Bone marrow (tissue), 2 donors: ENCODE measurements at places on chromosomes 7 and 10.

DNA sequence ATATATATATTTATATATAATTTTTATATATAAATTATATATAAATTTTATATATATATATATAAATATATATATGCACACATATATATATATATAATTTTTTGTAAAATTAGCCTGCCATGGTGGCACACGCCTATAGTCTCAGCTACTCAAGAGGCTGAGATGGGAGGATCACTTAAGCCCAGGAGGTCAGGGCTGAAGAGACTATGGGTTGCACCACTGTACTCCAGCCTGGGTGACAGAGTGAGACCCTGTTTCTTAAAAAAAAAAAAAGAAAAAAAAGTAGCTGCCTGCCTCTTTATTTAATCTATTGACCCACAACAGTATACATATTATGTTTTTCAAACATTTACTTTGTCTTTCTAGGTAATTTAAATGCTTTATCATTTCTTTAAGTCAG, 19.2 kb downstream of the BCAP29 start:
- no peak for DNase-seq

- no peak for DNase-seq
Measured at GRCh38 chr7:138980563-138981291, 462 bp downstream of the KIAA1549 start.

DNA sequence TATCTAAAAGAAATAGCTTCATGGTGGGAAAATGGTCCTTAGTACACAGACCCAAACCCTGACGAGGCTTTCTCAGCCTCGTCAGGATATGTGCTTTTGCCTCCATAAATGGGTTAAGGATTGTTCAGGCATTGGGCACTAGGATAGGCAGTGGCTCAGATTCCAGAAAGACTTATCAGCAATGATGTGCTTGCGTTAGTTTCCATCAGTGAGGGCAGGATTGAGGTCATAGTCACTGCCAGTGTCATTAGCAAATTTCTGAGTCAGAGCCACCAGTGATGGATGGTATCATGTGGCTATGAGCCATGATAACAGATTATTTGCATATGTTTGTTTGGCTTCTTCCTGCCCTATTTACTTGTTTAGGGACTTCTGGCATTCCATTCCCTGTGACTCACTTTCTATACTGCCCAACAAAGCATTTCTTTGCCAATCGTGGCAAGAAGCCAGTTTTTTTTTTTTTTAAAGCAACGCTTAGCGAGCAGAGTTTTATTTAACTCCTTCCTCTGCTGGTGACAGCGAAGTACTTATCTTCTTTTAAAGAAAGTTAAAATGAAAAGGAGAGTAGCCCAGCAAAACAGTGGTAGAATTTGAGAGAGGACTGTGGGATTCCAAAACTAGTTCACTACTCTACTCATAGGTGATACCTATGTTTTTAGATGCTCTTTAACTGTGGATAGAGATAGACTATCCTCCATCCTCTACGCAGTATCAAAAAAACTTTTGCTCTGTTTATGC, 44.4 kb downstream of the MYPN start:
- DNase-seq, result no peak

- DNase-seq, result no peak
Measured at GRCh38 chr10:86229376-86229775, 137.2 kb downstream of the GRID1 start.

DNA sequence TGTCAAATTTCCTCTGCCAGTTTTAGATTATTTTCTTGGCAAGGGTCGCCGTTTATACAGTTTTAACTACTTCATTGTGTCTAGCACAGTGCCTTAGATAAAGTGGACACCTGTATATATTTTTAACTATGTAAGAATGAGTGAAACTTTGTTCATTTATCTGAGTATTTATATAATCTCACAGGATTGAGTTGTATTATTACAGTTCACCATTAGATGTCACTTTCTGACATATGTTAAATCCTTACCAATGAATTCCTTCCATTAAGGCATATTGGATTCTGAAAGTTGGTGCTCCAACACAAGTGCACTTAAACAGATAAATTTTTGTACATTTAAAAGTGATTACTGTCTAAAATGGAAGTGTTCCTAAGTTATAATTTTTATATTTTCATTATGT, 43.0 kb downstream of the ZMYND11 start:
- no peak for DNase-seq

DNA sequence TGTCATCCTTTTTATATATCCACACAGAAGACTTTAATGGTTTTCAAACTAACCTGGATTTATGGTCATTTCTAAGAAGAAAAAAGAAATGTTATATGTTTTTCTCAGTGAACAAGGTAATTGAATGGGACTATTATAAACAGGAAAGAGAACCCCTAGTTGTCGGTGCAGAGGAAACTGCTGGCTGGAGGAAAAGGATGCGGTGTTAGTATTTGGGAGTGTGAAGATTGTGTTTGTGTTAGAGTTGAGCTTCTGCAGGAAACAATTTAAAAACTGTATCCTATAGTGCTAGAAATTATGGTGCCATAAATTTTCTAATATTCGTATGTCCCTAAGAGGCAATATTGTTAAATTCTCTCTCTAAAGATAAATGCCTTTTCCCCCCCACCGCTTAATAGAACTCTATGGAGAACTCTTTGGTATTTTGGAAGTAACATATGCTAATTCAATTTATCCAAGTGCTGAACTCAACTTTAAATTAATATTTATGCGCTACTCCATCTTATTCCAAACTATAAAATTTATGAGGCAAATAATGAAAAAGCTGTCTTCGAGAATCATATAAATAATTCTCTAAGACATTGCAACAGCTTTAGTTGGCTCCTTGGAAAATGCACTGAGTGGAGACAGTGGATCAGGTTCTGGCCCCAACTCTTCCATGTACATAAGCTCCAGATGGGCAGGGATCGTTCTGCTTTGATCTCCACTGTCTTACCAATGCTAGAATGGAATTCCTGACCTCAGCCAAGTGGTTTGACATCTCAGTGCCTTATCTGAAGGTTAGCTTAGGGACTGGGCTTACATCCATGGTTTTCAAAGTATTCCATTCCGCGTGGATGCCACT, 5.6 kb downstream of the BZW2 start:
- DNase-seq, result no peak

- no peak for DNase-seq
Measured at GRCh38 chr7:141490474-141490873, 60.7 kb upstream of the AGK start.

DNA sequence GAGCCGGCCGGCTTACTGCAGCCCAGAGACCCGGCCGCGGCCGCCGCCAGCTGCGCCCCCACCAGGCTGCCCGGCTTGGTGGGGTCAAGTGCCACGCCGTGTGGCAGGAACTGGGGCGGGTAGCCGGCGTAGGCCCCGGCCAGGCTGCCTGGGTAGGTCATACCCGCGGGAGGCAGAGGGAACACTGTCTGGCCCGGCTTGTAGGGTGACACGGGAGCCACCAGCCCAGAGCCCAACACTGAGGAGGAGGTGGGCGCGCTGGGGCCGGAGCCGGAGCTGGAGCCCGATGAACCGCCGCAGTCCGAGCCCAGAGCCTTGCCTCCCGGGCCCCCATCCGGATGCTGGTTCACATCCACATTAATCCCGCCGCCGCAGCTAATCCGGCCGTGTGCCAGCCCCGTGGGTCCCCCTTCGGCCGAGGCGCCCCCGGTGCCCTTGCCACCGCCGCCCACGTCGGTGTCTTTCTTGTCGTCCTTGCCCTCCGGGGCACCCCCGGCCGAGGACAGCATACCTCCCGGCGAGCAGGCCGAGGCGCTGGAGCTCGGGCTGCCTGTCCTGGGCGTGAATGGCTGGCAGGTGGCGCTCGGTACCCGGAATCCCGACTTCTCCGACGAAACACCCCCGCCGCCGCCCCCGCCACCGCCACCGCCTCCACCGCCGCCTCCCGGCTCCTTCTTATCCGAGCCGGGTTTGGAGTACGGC, 2.0 kb downstream of the ZNF503 start:
- peak; percentile 51 for DNase-seq

DNA sequence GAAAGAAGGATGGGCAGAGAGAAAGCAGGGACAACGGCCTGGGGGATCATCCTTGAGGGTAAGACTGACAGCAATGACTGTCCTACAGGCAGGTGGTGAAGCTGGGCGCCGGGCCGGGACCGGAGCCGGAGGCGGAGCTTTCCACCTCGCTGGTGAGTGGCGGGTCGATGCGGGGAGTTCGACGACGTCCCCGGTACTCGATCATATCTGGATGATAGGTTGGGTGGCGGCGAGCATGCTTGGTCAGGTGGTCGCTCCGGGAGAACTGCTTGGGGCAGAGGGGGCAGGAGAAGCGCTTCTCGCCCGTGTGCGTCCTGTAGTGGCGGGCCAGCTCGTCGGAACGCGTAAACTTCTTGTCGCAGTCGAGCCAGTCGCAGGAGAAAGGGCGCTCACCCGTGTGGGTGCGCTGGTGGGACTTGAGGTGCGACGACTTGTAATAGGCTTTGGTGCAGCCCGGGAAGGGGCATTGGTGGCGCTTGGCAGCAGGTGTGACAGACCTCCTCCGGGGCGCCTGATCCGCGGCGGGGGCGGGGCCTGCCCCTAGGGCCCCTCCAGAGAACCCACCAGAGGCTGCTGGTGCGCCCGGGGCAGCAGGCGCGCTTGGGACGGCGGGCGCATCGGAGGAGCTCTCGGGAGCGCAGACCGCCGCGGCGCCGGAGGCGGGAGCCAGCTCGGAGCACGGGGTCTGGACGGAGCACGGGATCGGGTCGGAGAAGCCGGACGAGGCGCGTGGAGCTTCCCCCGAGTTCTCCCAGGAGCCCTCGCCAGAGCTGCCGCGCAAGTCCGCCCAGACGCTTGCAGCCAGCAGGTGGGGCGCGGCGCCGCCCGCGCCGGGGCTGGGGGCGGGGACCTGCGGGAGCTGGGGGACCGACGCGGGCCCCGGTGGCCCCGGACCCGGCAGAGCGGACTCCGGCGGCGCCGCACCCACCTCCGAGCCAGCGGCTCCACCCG, 752 bp downstream of the KLF14 start:
- DNase-seq, result no peak

DNA sequence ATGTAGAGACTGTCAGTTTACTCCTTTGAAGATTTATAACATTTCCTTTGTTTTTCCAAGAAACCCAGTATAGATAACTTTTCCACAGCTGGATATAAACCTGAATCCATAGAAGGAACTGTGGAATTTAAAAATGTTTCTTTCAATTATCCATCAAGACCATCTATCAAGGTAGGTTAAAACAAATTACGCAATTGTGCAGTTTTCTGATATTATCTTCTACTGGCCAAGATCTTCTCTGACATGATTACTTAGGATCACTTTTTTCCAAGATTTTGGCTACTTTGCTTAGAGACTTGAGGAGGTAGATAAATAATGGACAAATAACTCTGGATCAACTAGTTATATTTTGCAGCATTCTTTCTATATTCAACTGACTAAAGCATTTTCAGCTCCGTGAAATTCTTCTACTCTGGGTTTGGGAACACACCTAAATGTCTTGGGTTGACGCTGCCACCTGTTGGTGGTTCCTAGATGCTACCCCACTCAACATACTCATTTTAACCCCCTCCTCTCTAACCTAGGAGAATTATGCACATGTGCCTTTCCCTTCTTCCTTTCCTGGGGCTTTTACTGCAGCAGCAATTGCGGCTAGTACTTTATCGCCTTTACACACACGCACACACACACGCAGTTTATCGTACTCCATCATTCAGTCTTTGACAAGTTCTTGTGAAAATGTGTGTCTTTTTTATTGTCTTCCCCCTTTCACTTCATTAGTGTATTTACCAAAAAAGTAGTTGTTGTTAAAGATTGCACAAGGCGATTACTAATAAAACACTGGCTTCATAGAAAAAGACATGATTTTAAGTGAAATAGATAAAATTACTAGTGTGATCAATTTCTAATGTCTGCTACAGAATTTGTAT, 32.7 kb downstream of the ABCB5 start:
- DNase-seq, result no peak

GRCh38 chr7:77331938-77332695, 84.0 kb downstream of the GSAP start:
- peak; percentile 77 for DNase-seq

- DNase-seq, result no peak
Measured at GRCh38 chr10:21764466-21765189, 230.6 kb downstream of the MLLT10 start.

- no peak for DNase-seq
Measured at GRCh38 chr10:5862360-5862961, 27.2 kb downstream of the ANKRD16 start.

DNA sequence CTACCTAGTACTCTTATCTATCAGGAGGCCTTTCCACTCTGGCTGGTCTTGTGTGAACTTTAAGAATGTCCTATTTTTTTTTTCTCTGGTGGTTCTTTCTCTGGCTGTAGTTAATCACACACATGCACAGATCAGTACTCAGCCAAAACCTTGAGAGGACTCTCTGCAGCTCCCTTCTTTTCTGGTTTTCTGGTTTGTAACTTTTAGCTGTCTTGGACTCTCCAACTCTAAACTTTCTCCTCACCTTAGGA, 54.9 kb upstream of the HELLS start:
- no peak for DNase-seq

- no peak for DNase-seq
Measured at GRCh38 chr7:116271963-116272886, 61.9 kb downstream of the TES start.

DNA sequence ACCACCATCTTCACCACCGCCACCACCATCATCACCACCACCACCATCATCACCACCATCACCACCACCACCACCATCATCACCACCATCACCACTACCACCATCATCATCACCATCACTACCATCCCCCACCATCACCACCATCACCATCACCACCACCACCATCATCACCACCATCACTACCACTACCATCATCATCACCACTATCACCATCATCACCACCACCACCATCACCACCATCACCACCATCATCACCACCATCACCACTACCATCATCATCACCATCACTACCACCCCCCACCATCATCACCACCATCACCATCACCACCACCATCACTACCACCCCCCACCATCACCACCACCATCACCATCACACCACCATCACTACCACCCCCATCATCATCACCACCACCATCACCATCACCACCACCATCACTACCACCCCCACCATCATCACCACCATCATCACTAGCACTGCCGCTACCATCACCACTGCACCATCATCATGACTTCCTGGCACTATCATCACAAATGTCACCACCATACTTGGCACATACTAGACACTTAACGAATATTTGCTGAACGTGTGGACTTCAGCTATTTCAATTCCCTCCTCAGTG, 25.3 kb upstream of the FZD8 start:
- no peak for DNase-seq

- DNase-seq, result no peak
Measured at GRCh38 chr10:60576130-60577069, 186.7 kb upstream of the ANK3 start.

- no peak for DNase-seq
Measured at GRCh38 chr7:94217766-94218165, 176.9 kb upstream of the COL1A2 start.

GRCh38 chr7:112965506-112965905, 121.1 kb downstream of the GPR85 start:
- DNase-seq, result no peak
